ENCODE measurements at places on chromosomes 7 and 10.

DNA sequence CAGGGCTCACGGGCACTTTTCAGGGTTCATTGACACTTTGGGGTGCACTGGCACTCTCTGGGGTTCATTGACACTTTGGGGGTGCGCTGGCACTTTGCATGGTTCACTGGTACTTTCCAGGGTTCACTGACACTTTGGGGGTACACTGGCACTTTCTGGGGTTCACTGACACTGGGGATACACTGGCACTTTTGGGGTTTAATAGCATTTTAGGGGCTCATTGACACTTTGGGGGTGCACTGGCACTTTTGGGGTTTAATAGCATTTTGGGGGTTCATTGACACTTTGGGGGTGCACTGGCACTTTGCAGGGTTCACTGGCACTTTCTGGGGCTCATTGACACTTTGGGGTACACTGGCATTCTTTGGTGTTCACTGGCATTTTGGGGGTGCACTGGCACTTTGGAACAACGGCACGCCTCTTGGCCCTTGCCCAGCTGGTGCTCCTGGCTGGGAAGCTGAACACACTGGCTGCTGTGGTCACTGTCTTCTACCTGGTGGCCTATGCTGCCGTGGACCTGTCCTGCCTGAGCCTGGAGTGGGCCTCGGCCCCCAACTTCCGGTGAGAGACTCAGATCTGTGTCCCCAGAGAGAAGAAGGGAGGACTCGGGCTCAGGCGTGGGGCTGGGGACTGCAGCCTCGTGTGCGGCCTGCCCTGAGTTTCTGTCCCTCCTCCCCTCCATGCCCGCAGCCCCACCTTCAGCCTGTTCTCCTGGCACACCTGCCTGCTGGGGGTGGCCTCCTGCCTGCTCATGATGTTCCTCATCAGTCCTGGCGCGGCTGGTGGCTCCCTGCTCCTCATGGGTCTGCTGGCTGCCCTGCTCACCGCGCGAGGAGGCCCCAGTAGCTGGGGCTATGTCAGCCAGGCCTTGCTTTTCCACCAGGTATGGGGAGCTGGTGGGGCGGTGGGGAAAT lies 6.2 kb upstream of the TRIP6 start:
- DNase-seq: no peak

- no peak for DNase-seq
These were observed 4.6 kb downstream of the CHST3 start for GRCh38 chr10:71968553-71969474.

GRCh38 chr7:44196450-44196872 lies 4.3 kb upstream of the YKT6 start:
- peak; percentile 42 for DNase-seq

DNA sequence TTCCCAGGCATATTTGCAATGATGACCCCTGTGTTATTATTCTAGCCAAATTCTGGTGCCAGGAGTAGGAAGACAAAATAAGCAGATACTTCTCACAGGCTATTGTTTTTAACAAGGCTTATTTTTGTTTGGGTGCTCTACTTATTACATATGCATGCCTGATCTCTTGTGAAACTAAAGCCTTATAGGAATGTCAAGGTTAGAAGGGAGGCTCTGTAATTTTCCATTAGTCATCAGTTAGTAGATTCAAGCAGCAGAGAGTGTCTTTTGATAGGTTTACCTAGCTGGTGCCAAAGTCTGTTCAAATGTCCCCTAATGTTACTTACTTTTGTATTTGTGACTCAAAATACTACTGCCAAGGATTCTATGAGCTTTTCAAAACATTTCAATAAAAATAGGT lies 11.7 kb upstream of the TMEM106B start:
- DNase-seq: peak; percentile 36

GRCh38 chr10:119478111-119478802 lies 64.3 kb downstream of the RGS10 start:
- peak; percentile 60 for DNase-seq

GRCh38 chr10:71254834-71255549 lies 42.6 kb downstream of the UNC5B start:
- DNase-seq: no peak

GRCh38 chr7:68065581-68065980 lies 1068.9 kb downstream of the TYW1 start:
- no peak for DNase-seq

GRCh38 chr10:62961951-62962523 lies 145.9 kb upstream of the EGR2 start:
- DNase-seq: no peak

DNA sequence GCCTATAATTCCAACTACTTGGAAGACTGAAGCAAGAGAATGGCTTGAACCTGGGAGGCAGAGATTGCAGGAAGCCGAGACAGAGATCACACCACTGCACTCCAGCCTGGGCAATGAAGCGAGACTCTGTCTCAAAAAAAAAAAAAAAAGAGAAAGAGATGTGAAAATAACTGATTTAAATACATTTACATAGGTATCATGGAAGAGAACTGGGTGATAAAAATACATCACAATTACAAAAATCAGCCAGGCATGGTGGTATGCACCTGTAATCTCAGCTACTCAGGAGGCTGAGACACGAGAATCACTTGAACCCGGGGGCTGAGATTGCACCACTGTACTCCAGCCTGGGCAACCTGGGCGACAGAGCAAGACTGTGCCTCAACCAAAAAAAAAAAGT lies 19.8 kb downstream of the NANOS1 start:
- no peak for DNase-seq

- no peak for DNase-seq
These were observed 7.7 kb downstream of the RUNDC3B start for GRCh38 chr7:87635921-87636320.

DNA sequence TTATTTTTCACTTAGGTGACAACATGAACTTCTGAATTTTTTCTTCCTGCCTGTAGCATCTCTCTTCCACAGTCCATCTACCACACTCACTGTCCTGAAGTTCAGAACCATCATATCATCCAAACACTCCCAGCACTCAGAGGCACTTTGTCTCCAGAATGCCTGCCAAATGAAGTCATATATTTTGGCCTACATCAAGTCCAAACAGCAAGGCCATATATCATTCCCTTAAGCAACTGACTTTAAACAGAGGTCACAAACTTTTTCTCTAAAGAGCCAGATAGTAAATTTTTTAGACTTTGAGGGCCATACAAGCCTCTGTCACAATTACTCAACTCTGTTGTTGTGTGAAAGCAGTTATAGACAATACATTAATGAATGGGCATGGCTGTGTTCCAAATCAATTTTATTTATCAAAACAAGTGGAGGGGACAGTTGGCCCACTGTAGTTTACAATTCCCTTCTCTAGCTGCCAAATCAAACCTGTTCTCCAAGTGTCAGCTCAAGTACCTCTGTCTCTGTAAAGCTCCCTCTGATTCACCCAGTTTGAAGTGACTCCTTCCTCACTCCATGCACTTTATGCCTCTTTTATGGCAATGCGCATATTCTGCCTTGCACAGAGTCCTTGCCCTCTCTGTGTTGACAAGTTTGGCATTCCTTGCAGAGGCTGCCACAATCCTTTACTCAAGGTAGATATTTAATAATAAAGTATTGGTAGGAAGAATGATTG lies 305.7 kb downstream of the FZD1 start:
- DNase-seq: no peak

DNA sequence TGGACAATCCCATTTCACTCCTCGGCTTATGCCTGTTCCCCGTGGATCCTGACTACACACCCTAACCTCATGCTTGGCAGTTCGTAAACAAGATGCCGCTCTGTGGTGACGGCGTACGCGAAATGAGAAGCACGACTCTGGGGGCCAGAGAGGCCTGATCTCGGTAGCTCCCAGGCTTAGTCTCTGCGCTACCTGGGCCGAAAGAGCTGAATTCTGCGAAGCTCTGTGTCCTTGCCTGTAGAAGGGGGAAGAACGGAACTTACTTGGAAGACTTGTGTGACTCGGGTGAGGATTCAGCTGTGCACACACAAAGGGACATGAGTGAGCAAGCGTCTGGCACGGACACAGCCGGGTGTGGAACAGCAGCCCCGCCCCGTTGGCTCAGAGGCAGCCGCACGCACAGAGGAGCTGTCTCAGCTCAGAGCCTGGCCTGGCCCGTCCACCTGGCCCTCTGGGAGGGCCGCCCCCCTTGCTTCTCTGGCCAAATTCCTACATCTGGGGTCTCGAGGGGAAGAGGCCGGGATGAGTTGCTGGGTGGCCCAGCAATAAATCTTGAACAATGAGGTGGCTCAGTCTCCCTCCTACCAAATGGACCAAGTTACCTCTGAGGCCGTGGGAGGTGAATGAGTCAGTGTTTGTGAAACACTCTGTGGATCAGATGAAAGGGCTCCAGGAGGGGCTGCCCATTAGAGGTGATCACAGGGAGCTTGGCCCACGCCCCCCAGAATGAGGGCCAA lies 83.8 kb downstream of the PDGFA start:
- DNase-seq: no peak

GRCh38 chr10:43108951-43109350 lies 29.3 kb upstream of the CSGALNACT2 start:
- DNase-seq: no peak

DNA sequence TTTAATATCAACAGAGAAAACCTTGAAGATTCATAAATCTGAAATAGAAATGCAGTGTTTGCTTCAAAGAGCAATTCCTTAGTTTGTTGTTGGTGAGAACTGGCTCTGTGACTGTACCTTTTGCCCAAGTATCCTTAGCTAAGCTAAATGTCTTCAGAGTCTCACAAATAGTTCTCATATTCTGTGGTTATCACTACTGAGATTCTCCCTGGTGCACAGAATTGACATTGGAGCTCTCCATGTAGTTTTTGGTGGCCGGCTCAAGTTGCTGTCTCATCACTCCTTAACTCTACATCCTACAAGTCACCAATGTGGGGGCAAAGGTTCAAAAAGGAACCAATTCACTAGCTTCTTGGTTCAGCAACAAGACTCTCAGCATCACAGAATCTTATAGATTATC lies 780.3 kb downstream of the LRMDA start:
- no peak for DNase-seq

DNA sequence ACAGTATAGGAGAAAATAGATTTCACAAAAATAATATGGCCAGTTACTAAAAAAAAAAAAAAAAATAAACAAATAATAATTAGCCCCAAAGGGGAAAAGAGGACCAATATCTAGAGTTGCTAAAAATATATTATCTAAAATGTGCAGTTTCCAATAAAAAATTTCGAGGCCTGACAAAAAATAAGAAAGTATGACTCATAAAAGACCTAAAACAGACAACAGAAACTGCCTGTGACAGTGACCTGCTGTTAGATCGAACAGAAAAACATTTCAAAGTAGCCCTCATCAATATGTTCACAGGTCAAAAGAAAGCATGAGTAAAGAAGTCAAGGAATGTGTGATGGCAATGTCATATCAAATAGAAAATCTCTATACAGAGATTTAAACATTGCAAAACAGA lies 11.8 kb upstream of the TSPAN12 start:
- DNase-seq: no peak

- DNase-seq: no peak
These were observed 11.8 kb upstream of the CELF2 start for GRCh38 chr10:11005725-11006427.

DNA sequence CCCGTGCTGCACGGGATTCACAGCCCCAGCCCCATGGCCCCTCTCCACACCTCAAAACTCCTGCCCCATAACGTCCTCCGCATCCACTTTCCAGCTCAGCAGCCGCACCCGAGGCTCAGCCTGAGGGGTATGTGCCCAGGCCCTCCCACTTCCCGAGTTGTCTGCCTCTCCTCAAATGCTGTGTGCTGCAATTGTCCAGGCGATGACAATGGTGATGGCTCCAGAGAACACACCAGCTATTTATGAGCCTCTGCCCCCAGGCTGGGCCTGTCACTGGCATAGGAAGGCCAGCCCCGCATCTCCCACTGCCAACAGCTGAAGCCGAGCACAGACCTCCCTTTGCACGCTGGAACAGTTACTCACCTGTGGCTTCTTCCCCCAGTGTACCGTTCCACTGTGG lies 2.4 kb upstream of the LDB3 start:
- no peak for DNase-seq

- DNase-seq: no peak
These were observed 620.6 kb downstream of the SUGCT start for GRCh38 chr7:40755438-40755837.

- DNase-seq: no peak
These were observed 244.8 kb upstream of the MINDY3 start for GRCh38 chr10:16105082-16105481.

- DNase-seq: no peak
These were observed 57.9 kb upstream of the SYPL1 start for GRCh38 chr7:106169821-106170610.

- DNase-seq: no peak
These were observed 65.1 kb upstream of the PHF14 start for GRCh38 chr7:10908600-10908999.

DNA sequence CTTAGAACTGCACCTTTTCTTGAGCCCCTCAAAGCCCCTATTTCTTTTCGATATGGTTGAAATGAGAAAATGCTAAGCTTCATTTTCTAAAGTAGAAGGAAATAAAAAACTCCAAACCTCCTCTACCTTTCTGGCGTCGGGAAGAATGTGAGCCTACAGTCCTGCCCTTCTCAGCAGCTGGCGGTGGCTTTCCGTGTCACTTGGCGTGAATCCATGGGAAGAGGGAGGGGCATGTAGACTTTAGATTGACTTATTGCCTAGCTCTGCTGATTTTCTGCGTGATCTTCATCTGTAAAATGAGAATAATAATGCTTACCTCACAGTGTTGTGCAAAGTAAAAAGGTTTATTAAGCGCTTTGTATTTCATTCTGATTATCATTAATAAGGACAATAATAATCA lies 35.0 kb downstream of the PRR15 start:
- no peak for DNase-seq

DNA sequence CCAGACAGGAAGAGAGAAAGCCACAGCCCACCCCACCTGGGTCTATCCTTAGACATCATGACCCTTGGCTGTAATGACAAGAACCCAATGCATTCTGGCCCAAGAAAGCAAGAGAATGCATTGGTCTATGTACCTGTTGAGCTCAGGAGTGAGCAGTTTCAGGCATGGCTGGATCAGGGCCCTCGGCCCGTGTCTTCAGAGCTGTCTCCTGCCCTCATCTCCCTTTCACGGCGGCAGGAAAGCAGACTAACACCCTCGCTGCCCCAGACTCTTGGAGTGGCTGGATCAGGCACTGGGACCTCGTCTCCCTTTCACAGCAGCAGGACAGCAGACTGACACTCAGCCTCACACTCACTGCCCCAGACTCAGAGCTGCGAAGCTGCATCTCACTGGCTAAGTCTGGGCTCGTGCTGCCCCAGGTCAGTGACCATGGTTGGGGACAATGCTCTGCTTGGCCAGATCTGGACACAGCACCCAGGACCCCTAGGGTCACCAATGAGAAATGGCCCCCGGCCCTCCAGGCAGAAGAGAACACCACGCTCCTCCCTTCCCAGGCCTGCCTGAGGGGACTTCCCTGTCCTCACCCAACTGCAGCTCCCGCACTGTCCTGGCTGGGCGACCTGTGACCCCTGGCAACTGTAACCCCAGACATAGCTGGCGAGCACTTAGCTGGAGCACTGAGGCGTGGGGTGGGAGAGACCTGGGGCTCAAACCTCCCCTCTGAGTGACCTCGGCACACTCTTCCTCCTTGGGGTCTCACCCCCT lies 12.9 kb upstream of the PDGFA start:
- no peak for DNase-seq

DNA sequence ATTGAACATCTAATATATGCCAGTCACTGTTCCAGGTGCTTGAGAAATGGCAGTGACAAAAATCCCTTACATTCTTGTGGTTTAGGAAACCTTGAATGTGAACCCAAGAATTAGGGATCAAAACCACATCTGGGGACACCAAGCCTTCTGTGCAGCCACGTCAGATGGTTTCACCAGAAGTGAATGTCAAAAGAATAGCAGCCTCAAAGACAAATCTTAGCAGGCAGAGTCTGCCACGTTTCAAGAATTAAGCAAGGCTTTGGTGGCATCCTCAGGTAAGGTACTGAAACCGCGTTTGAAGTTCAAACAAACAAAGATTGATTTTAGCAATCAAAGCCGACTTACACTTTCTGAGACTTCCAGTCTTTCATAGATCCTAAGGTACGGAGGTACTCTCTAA lies 225.5 kb upstream of the GNAI1 start:
- no peak for DNase-seq

All from fibroblast of gingiva (primary cell).